ENCODE measurements at places on chromosomes 2 and 18.

DNA sequence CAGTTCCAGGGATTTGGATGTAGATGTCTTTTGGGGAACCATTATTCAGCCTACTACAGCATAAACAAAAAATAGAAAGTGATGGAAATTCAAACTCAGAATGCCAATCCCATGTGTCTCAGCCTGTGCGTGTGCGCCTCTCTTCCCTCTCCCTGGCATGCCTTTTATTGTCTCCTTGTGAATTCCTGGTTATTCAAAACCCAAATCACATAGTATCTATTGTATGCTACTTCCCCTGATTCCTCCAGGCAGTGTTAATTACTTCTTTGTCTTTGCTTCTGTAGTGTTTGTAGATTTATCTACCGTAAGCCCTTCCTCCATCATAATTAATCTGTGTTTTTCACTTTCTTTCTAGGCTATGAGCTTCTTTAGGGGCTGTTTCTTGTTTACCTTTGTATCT is 38.9 kb downstream of the RHBDD1 start:
- no peak for DNase-seq

DNA sequence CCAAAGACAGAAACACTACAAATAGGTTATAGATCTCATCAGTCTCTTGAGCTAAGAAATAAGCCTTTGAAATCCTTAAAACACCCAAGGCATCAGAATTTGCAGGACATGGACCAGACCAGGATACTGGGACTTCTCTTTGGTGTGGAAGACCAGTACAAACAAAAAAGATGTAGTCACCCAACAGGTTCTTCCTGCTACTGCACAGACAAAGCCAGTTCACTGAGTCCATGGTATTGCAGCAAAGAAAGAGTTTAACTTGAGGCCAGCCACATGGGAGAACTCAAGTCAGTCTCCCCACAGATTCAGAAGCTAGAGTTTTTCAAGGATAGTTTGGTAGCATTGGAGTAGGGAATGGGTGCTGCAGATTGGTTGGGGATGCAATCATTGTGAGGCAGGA is 169.6 kb upstream of the NDUFV2 start:
- DNase-seq, result no peak

DNA sequence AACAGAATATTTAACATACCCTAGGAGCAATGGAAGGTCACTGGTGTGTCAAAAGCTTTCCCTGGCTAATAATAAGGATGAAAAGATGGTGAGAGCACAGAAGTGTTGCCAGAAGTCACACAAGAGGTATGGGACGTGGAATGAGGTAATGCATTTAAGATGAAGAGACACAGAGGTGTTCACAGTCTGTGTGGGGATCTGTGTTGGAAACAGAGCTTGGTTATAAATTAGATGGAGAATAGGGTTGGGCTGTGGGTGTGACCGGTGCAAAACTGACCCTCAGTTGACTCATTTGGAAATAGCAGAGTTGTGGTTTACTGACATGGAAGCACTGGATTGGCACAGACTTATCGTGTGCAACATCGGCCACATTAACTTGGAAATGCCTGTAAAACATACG is 372.5 kb downstream of the SATB2 start:
- DNase-seq, result no peak

DNA sequence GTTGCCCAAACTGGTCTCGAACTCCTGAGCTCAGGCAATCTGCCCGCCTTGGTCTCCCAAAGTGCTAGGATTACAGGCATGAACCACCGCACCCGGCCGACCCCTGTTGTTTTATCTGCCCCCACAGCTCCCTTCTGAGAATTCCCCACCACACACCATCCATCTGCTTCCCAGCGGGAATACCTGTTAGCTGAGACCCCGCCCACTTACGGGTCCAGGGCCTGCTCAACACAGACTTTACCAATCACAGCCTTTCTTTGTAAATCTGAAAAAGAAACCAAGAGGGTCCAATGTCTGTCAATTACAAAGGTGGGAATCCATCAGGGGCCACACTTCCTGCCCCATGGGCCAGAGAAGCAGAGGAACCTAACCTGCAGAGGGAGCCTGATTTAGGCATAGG is 14.2 kb upstream of the CABLES1 start:
- no peak for DNase-seq

- DNase-seq, result no peak
Measured at GRCh38 chr18:41594582-41594981, 360.5 kb upstream of the PIK3C3 start.

DNA sequence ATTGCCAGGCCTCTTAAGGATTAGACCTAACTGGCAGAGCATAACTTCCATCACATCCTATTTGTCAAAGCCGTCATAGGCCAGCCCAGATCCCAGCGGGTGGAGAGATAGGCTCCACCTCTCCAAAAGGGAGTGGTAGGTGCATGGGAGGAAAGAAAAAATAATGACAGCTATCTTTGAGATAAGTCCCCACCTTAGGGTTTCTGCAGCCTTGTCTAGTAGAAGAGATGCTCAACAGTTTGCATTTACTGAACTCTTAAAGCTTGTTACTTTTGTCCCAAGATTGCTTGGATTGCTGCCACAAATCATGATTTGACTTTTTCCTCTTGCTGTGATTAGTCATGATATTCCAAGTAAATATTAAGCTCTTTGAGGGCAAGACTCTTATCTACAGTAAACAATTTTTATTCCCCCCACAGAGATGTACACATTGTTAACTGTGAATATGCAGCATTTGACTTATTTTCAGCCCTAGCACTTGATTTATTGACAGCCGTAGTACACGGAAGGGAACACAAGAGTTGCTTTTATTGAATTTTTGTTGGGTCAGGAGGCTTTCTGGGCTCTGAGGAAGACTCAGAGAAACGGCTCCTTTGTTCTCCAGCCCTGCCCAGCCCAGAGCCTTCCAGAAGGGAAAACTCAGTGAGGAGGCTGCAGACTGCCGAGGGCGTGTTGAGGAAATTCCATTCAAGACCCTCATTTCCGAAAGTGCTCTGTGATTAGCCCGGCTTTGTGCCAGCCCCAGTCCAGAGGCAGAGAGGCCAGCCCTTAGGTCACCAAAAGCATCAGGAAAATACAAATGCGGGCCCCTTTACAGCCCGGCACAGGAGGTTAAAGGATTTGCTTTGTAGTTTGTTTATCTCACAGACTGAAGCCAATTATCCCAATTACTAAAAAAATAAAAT is 75.5 kb upstream of the ZNF532 start:
- no peak for DNase-seq

GRCh38 chr2:95122197-95122551 is 566 bp upstream of the MRPS5 start:
- DNase-seq, result no peak

- DNase-seq, result no peak
Measured at GRCh38 chr2:133644846-133645245, 76.6 kb upstream of the NCKAP5 start.

DNA sequence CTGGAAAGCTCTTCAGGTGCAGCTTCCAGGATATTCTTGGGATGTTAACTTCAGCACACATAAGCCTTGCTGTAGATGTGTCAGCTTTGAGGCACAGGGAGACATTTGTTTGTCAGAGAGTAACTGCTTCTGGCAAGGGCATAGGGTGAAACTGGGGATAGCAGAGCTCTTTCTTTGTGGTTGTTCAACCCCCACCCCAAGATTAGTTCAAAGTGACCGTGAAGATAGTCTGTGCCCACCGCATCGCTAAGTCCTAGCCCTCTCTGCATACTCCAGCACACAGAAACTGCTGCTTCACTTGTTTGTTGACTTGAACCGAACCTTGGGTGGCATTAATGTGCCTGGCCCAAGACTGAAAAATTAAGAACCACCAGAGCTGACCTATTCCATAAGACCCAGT is 1.4 kb downstream of the SLC14A1 start:
- DNase-seq, result no peak

DNA sequence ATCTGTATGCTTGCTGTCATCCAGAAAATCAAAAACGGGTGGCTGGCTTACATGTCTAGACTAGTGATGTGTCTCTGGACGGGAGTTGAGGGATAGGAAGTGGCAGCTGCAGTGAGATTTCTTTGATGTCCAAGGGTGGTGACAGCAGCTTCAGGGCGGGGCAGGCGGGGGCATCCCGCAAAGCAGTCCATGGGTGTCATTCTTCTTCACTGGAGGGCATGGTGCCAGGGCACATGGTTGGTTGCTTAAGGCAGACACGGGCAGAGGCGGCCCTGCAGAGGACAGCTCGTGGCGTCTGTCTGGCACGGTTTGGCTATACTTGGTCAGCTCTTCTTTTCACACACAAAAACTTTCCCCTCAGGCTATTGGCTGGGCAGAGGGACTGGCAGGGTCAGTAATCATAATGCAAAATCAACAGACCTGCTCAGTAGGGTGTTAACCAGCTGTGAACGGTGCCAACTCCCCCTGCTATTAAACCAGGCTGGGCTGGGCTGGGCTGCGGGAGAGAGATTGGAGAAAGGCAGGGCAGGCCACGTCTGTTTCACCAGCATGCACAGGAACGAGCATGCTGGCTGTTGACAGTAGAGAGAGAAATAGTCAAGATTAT is 63.7 kb downstream of the COL4A3 start:
- no peak for DNase-seq

DNA sequence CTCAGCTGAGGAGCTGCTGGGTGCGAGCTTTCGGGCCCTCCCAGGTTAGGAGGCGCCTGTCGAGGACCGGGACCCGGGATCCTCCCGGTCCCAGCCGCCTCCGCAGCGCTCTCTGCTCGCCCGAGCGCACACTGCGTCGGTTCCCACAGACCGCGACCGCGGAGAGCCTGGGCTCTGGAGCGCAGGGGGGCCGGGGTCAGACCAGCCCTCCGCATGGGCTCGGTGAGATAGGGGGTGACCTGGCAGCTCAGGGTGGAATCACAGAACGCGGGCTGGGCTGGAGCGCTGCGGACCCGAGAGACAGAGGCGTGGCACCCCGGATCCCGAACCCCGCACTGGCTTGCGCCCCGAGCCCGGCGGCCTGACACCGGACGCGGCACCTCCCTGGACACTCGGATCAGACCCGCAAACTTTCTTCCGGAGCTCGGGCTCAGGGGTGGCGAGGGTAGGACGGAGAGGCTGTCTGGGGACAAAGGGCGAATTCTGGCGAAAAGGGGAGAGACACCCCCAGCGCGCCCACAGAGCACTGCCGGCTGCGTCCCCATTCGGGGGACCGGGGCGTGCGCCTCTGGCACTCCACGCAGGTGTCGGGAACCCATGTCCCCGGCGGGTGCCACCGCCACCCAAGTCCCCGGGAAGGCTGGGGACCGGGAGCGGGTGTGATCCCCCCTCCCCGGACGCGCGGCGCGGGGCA is 612 bp downstream of the DIPK1C start:
- no peak for DNase-seq

GRCh38 chr18:41024792-41025191 is 930.2 kb upstream of the PIK3C3 start:
- no peak for DNase-seq

- DNase-seq, result no peak
Measured at GRCh38 chr2:7226501-7226900, 309.3 kb downstream of the RNF144A start.

DNA sequence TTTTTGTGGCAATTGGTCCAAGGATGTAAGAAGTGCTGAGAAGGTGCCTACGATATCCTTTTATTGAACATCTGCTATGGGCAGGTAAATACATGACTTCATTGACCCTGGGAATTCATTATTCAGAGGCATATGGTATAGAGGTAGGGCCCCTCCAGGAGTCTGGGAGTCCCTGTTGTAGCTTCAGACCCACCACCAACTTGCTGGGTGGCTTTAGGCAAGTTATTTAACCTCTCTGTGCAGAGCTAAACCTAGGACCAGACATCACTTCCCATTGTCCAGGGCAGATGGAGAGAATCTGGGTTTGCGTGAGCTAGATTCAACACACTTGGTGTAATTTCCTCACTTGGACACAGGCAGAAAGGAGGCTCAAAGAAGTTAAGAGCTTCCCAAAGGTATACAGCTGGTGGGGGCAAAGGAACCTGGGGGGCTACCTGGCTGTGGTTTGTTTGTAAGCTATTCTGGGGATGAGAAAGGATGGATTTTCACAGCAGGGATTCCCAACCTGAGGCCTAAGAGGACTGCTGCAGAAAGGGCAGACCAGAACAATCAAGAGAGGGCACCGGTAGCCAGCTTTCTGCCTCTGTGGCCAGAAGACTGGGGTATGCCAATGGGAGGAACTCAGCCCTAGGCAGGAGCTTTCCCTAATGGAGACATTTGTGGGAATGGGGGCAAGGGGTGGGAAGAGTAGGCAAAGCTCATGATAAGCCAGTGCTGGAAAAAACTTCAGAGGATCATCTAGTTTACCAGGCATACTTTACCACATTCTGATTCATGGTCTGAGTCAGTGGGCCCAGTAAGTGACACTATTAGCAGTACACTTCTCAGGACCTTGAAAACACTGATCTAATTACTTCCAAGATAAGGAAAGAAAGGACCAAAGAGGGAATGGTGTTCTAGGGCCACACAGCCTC is 102.7 kb upstream of the SMAD2 start:
- DNase-seq, result peak; percentile 40

- no peak for DNase-seq
Measured at GRCh38 chr2:2896011-2896410, 481.6 kb downstream of the EIPR1 start.

GRCh38 chr2:169080250-169081069 is 11.1 kb downstream of the DHRS9 start:
- DNase-seq, result peak; percentile 72

DNA sequence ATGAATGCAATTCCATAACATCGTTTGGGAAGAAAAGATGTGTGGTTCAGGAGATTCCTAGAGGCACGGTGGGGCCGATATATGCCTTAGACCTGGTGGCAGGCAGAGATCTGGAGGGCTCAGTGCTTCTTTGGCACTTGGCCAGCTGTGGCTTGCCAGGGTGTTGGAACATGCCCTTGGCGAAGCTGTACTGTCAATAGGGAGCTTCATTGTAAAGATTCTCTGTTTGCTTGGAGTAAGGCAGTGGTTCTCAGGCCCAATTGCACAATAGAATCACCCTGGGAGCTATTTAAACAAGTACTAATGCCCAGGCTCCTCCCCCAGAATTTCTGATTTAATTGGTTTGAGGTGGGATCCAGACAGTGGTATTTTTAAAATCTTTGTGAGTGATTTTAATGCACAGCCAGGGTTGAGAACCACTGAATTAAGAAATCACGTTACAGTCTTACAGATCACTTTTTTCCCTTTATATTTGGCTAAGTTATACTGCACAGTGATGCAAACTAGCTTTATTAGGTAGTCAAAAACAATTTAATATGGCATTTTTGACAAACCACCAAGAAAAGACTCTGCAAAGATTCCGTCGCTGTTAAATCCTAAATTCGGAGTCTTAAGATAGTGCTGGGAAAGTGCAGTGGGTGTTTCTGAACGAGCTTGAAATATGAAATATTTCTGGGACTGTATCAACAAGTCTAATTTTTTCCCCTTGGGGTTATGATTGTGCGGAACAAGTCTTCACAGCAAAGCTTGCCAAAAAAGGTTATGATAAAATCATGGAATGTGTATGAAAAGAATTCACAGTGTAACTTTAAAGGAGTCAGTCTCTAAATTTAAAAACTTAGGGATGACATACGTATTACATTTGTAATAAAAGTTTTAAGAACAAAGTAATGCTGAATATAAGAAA is 78.0 kb downstream of the CRIM1 start:
- DNase-seq, result no peak

- DNase-seq, result no peak
Measured at GRCh38 chr18:54712306-54712705, 116.0 kb upstream of the RAB27B start.

DNA sequence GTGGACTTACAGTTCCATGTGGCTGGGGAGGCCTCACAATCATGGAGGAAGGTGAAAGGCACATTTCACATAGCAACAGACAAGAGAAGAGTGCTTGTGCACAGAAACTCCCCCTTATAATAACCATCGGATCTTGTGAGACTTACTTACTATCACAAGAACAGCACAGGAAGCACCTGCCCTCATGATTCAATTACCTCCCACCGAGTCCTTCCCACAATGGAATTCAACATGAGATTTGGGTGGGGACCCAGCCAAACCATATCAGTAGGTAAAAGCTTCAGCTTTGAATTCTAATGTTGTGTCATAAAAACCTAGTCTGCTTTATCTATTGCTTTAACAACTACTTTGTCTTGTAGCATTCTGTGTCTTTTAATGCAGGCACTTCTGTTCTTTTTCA is 140.4 kb upstream of the PIK3C3 start:
- no peak for DNase-seq

Measured in spleen (tissue), 13 donors.